T-helper 2 cell (primary cell): ENCODE measurements at places on chromosomes 5 and 9.

GRCh38 chr9:3441197-3441816 is 84.5 kb downstream of the RFX3 start:
- no peak for DNase-seq

- no peak for DNase-seq
Measured at GRCh38 chr5:1310118-1310517, 15.2 kb upstream of the TERT start.

DNA sequence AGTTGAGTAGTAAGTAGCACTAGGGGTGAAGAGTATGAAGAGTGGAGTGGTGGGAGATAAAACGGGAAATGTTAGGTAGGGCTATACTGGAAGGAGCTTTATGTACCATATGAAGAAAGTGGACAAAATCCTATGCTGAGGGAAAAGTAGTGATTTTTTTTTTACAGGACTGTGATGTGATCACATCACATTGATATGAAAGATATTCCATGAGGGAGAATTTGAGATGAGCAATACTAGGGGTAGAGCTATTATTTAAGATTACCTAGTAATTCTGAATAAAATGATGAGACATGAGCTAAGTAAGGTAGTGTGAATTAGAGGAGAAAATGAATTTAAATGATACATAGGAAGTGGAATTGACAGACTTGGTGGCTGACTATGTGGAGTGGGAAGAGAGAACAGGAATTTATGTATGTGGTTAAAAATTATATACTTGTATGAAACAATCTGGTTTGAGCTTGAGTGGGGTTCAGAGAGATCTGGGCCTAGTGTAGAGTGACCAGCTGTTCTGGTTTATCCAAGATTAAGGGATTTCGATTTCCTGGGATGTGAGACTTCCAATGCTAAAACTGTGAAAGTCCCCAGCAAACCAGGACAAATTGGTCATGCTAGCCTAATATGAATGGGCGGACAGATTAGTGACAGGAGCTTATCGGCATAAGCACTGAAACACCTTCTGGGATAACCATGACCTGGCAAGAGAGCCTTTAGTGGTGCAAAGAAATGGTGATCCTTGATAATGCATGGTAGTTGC is 29.3 kb upstream of the STOM start:
- no peak for DNase-seq

DNA sequence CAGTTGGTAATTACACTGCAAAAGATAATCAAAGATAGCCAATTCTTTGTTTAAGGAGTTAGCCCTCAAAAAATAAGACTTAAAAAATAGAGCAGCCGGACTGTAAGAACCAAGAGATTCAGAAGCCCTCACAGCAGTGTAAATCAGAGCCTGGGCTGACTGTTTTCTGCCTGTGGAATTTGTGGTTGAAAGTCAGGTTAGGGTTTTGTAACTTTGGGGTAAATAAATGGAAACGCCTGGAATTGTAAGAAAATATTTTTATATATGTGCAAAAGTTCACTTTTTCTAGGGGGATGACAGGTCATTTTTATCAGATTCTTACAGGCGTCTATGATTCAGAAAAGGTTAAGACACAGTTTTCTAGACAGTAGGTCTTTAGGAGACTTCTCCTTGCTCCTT is 35.6 kb downstream of the KLHL3 start:
- DNase-seq = no peak

DNA sequence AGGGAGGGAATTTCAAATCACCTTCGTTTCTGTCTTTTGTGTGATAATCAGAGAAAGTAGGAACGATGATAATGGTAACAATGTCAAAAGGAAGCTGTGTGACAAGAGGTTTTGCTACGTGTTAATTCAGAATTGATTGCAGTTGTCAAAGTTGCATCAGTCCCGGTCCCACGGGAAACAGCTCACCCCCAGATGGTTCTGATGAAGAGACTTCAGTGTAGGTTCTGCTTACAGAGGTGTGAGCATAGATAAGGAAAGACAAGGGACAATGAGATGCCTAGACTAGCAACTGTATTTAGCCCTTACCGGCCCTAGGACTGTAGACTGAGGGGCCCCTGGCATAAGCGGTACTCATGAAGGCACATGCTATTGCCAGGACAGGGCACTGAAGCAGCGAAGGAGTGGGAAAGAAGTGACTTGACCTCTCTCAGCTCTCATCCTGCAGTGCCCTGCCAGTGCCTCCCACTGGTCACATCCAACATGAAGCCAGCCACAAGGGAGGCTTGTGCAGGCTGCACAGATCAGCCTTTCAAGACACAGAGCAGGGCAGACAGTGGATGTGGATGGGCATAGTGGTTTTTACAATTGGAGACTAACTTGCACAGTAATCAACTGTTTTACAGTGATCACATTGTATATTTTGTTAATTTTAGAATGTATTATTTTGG is 21.1 kb downstream of the PDE8B start:
- no peak for DNase-seq

DNA sequence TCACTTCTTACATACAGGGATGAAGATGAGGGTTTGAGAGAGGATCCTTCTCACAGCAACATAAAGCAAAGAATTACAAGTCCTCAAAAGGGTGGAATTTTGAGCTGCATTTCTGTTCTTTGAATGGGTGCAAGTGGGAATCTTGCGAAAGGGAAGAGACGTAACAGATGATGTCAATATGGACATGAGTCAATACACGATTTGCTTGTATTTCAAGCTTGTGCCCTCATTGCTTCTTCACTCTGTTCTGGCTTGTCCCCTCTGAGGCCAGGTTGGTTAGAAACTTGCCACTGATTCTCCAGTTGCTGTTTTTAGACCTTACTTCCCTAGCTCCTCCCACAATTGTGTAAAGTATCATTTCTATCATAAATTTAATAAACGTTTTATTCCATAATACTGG is 104.8 kb upstream of the CLINT1 start:
- no peak for DNase-seq
